ENCODE measurements at places on chromosomes 2 and 18.

DNA sequence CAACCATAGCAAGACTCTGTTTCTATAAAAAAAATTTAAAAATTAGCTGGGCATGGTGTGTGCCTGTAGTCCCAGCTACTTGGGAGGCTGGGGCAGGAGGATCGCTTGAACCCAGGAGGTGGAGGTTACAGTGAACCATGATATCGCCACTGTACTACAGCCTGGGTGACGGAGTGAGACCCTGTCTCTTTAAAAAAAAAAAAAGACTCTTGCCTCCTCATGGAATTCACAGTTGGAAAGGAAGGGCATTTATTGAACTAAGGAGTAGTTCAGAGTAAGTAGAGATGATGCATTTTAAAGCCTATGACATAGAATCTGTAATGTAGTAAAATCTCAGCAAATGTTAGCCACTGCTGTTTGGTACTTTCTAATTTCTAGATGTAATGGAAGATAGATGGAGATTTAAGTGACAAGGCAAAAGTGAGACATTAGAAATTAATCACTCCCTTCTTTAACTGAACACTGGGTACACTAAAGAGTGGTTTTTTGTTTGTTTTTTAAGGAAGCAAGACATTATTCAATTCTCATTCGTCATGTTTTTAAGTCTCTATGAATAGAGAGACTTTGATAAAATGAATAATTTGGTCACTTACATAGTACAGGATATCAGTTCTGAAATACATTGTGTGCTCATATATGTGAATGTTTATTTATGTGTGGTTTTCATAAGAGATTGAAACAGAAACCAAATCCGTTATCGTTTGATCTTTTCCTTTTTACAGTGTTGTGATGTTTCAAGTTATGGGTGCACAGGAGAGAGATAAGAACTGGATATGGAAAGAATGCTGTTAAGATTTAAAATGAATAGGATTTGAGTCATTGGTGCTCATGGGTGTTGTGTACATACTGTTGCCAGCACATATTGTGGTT is 186.1 kb upstream of the STON1 start:
- DNase-seq, result no peak

DNA sequence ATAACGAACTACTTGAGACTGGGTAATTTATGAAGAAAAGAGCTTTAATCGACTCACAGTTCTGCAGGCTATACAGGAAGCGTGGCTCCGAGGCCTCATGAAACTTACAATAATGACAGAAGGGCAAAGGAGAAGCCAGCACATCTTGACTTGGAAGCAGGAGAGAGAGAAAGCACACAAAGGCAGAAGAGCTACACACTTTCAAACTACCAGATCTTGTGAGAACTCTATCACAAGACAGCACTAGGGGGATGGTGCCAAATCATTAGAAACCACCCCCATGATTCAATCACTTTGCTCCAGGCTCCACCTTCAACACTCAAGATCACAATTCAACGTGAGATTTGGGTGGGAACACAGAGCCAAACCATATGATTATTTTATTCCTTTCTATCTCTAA is 655.9 kb upstream of the SYT4 start:
- DNase-seq, result no peak

DNA sequence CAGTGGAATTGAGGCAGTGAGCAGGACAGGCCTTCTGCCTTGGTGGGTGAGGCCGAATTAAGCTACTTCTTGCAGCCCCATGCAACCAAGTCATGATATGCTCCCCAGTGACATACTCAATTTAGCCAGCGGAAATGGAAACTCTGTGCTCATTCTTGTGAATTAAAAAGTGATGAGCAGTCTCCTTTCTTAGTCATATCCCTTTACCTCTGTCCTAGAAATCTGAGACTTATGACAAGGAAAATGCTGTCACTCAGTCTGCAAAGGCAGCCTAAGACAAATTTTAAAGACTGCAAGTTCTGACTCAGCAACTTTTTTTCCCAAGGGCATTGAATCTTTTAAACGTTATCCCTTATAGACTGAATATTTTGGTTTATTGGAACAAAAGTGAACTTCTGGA is 218.2 kb downstream of the SH3BP4 start:
- no peak for DNase-seq

- no peak for DNase-seq
Measured at GRCh38 chr18:62045316-62045715, 141.5 kb downstream of the PIGN start.

Data from stimulated activated CD4-positive, alpha-beta T cell treated with anti-CD3 and anti-CD28 coated beads, TNF-alpha, amount 100 ng/mL, for 48 hours (primary cell).